Pulmonary artery endothelial cell (primary cell): ENCODE measurements at places on chromosomes 11 and 22. TPM values are rescaled to one million over a fixed set of nuclear protein-coding genes. Genes with fewer than 3 reads are reported as not detected.

DNA sequence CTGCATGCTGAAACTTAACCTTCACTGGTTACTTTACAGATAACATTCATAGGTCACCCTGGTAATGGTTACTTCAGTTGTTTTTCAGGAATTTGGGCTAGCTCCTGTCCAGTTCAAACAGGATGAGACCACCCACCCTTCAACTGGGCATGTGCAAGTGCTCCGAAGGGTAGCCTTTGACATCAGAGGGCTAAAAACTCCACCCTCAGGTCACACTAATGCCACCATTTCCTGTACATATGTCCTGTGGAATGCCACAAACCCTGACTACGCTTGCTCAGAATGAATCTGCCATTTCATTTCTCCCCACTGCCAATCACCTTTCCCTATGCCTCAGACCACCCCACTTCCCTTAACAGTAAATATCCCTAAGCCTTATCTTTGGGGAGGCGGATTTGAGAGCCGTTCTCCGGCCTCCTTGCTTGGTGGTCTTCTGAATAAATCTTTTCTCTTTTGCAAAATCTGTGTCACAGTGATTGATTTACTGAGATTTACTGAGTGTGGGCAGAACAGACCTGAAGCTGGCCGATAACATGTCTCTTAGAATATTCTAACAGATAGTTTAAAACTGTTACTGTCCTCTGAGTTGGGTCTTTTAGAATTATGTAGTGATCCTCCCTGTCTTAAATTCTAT is 25.4 kb upstream of the FXYD2 start:
- DNase-seq: no peak

GRCh38 chr11:122697636-122698167 is 42.2 kb downstream of the UBASH3B start:
- DNase-seq: no peak

- no peak for DNase-seq
Observed at GRCh38 chr22:50282361-50283155, 12.4 kb upstream of the MAPK11 start.

GRCh38 chr11:45805305-45806071 is 539 bp downstream of the SLC35C1 start:
- peak; percentile 24 for DNase-seq

- no peak for DNase-seq
Observed at GRCh38 chr11:80515097-80515496, 1074.3 kb upstream of the TENM4 start.

DNA sequence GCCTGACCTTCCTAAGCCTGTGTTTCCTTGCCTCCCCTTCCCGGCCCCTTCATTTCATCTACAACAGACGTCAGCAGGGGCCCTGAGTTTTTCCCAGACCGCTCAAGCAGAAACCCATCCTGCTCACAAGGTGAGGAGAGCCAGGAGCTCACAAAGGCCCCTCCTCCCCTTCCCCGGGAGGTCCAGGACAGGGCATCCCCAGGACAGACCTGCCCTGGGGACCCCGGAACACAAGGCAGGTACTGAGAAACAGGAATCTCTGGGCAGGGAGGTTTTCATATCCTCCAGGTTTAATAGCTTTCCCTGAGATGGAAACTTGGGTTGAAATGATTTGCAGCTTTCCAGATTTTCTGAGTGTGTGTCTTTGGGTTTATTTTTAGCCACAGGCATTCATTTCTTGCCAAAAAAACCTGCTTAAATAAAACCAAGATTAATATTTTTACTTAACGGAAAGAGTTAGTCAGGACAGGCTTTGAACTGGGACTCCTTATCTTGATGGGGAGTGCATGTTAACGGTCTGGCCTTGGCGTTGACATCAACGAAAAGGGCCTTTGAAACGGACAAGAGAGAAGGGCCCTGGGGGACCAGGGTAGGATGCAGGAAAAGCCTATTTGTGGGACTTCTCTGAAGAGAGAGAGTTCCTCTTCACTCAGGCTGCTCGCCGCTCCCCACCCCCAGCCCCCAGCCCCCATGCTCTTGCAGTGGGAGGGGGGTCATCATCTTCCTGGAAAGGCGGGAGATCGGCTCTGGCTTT is 38.5 kb downstream of the TIMP3 start:
- no peak for DNase-seq

- DNase-seq: no peak
Observed at GRCh38 chr11:102216433-102217075, 100.7 kb upstream of the BIRC3 start.

- DNase-seq: no peak
Observed at GRCh38 chr22:36763576-36763975, 12.3 kb downstream of the IFT27 start.

DNA sequence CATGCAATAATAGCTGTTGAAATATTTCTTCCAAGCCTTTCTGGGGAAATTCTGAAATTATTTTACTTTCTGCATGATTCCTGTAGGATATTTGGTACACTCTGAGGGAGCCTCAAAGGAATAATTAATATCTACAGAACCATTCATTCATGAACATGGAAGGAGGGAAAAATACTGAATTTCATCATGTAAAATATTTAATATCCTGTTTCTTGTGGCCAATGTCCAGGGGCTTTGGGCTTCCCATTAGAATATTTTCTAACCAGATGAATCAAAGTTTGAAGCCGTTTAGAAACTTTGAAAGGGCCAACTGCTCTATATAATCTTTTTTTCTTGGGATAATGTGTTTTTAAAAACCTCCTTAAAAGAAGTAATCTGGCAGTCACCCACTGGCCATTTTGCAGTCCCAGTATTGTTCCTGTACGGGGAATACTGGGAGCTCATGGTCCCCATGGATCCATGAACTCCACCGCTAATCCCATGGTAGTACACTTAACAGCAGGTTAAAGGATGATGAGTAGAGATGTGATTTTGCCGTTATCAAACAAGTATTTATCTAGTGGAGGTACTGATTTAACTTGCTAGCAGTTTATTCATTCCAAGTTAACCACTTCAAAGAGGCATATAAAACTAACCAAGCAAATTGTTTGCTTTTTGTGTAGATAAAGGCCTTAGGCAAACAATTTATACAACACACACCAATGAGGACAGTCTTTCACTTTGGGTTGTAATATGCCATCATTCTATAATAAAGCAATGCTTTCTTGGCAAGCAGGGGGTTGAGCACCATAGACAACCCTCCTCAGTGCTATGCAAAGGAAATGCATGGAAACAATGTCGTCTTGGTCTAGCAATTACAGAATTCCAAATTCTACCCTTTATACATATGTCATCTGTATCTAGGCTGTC is 34.5 kb upstream of the BLID start:
- no peak for DNase-seq

GRCh38 chr11:31887180-31887579 is 76.1 kb upstream of the PAX6 start:
- no peak for DNase-seq

GRCh38 chr11:65719871-65720210 is 757 bp downstream of the RNASEH2C start:
- no peak for DNase-seq

GRCh38 chr11:111500481-111500880 is 11.7 kb downstream of the BTG4 start:
- no peak for DNase-seq

DNA sequence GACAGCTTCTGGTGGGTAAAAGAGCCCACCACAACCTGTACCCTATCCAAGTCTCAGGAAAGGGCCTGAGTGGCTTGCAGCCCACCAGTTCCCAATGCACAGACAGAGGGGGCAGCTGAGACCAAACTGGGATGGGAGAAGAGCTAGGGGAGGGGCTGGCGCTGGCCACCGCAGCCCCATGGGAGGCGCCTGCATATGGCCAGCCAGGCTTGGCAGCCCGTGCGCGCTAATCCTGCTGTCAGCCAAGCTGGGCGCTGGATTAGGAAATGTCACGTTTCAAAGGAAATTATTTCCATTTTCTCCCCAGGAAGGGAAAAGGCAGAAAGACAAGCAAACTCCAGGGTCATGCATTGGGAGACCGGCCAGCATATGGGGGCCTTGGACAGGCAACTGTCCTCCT is 236.8 kb downstream of the BUD13 start:
- DNase-seq: no peak

DNA sequence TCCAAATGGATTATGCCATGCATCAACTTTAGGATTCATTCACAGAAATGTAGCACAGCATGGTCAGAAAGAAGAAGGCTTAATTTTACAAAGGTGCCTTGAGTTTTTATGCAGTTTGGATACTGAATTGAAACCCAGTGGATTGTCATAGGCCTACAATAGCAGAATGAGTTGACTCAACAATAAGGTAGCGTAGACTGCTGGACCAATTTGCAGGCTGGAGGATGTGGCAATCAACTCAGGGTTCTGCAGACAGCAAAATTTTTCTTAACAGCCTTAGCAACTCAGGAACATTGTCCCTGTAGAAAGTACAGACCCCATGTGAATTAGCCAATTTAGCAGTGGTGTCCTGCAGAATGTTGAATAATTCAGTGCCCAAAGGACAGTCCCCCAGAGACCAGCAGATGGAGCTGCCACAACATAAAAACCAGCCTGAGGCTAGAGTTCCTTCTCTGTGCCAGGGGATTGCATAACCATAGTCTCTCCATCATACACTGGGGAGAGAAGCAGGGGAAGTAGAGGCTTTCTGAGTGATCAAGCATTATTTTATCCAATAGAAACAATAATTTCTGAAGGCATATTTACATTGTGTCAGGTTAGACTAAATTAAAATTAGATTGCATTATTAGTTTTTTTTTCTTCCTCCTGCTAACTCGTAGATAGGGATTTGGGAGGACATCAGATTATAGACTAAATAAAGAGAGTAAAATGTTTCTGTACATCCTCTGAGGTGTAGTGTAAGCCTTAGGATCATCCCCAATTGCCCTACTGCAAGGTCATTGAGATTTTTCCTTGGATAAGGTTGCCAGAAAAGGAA is 20.3 kb upstream of the MRPL17 start:
- no peak for DNase-seq

DNA sequence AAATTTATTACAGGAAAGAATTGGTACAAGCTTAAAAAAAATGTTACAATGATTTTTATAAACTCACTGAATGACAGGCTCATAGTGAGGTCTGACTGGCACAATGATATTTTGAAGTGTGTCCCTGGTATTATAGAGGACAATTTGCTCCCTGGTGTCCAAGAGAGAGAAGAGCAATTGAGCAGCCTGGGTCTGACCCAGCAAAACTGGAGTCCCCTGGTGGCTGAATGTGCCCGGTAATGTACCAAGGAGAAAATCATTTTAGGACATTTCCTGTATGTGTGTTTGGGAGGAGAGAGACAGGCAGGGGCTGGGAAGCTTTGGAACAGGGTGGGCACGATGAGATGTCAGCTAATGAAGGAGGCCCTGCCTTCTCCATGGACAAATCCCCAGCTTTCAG is 125.3 kb downstream of the APOL5 start:
- DNase-seq: no peak

- DNase-seq: peak; percentile 69
Observed at GRCh38 chr11:75275581-75275980, 35.0 kb downstream of the TPBGL start.

GRCh38 chr11:128005562-128005961 is 581.8 kb downstream of the ETS1 start:
- no peak for DNase-seq

DNA sequence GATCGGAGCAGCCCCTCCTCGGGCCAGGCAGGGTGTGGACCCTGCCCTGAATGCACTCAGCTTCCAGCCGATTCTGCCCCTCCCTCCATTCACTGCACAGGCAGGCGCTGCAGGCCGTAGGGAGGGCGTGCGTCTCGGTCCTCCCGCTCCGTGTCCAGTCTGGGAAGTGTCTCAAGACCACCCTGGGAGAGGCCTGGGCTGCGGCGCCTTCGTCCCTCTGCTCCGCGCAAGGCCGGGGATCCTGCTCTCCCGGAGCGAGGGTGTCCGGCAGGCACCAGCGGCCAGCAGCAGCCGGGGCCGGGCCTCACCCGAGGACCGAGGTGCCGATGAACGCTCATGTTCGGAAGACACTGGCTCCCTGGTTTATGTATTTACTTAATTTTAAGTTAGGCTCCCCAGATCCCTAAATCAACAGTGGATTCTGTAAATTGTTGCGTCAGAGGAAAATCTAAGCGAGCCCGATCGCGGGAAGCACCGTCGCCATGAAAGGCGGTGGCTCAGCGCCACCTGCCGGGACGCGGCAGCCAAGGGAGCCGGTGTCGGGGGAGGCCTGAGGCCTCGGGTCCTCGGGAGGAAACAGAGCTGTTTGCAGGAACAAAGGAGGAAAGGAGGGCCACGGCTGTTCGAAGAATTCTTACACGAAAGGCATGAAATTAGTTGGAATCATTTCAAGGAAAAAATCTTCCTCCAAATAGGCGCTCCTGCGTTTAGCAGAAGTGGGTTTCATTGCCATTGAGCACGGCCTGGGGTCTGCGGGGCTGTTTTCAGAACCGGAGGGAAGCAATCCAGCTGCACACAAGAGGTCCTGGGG is 195.3 kb downstream of the BRD1 start:
- DNase-seq: peak; percentile 7

GRCh38 chr22:29388759-29389090 is 355 bp upstream of the AP1B1 start:
- no peak for DNase-seq

GRCh38 chr11:122984186-122985011 is 2.8 kb upstream of the BSX start:
- no peak for DNase-seq

DNA sequence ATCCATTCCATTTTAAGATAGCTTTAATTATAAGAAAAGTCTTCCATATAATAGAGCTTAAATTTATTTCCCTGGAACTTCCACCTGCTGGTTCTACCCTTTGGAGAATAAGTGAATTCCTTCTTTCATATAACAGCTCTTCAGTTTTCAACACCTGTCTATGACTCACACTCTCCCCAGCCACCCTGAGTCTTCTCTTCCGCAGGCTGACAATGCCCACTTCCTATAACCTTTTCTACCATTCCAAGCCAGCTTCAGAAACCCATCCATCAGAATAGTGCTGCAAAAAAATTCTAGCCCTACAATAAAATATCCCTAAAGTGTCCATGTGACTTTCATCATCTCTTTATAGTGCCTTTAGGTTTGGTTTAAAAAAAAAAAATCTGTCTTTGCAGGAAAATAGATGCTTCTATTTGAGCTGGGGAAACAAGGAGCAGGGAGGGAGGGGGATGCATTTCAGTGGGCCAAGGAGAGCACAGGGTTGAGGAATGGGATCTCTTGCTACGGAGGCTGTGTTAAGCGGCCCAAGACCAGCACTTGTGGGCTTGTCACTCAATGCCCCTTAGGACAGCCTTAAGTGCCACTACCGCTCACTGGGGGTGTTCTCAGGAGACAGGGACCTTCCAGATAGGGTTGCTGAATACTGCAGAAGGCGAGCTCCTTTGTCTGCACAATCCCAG is 178.6 kb downstream of the DSCAML1 start:
- no peak for DNase-seq

- DNase-seq: no peak
Observed at GRCh38 chr11:13336246-13336878, 58.8 kb downstream of the BMAL1 start.

FGF4 gene
- total RNA-seq: not detected in 2 replicates

KRTAP5-11 gene
- not detected in 2 replicates for total RNA-seq

POLDIP3 gene
- 28.9 and 38.7 TPM in 2 replicates for total RNA-seq

TTC38 gene
- 27.6 and 28.2 TPM in 2 replicates for total RNA-seq

HMOX1 gene
- total RNA-seq: 49.0 and 86.4 TPM in 2 replicates

MS4A3 gene
- not detected in 2 replicates for total RNA-seq

TSSK2 gene
- total RNA-seq: not detected in 2 replicates

C11orf87 gene
- total RNA-seq: not detected in 2 replicates

PHETA2 gene
- total RNA-seq: 17.5 and 25.4 TPM in 2 replicates

GGT5 gene
- 1.8 and 7.0 TPM in 2 replicates for total RNA-seq

MMP8 gene
- total RNA-seq: not detected in 2 replicates

GNAZ gene
- 1.1 and 2.8 TPM in 2 replicates for total RNA-seq

WDR74 gene
- total RNA-seq: 71.1 and 71.2 TPM in 2 replicates

VSIG10L2 gene
- not detected in 2 replicates for total RNA-seq

H19 gene
- 0.07 TPM in 1 of 2 replicates, not detected in the other for total RNA-seq

ARFGAP2 gene
- 81.7 and 89.5 TPM in 2 replicates for total RNA-seq

CEP126 gene
- total RNA-seq: 0.81 and 1.3 TPM in 2 replicates

PPM1F gene
- total RNA-seq: 156 and 200 TPM in 2 replicates

FAM180B gene
- total RNA-seq: 0.07 TPM in 1 of 2 replicates, not detected in the other

CAPN5 gene
- 7.5 and 9.5 TPM in 2 replicates for total RNA-seq
